Ovary (tissue), 10 donors: ENCODE measurements at places on chromosomes 12 and 14. TPM values are rescaled to one million over a fixed set of nuclear protein-coding genes. Genes with fewer than 3 reads are reported as not detected.
A peak's percentile ranks its signal among the peaks of the same experiment; 100 is the strongest.

DNA sequence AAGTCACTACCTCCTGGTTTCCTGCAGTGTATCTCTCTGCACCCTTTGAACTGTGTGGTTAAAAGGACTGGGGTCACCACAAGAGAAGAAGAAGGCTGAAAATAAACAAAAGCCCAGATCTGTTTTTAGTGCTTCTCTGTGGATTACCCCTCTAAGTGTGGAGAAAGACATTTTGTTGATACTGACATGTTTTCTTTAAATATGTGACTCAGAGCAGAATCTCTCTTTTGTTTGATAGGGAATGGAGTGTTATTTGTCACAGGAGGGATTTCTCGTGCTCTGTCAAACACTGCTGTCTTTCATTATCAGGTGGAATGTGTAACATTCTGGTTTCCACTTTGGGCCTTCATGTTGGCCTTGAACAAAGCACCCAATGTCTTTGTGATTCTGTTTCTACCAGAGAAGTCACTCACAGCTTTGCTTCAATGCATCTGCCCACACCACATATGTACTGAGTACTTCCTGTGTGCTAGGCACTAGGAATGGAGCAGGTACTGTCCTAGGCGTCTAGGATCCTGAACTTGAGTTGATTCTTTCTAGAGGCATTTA lies 82.1 kb downstream of the PLXNC1 start:
- no peak for DNase-seq
- no peak overlapping the region for H3K4me3 ChIP-seq
- no peaks in the 10 kb centered on the region for H3K36me3 ChIP-seq
- H3K27ac ChIP-seq = peak overlapping the region; percentile 22

DNA sequence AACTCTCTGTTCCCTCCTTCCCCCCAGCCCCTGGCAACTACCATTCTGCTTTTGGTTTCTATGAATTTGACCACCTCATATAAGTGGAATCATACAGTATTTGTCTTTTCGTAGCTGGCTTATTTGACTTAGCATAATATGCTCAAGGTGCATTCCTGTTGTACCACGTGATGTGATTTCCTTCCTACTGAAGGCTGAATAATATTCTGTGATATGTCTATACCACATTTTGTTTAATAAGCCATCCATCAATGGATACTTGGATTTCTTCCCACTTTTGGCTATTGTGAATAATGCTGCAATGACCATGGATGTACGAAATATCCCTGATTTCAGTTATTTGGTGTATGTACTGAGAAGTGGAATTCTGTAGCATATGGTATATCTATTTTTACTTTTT lies 16.3 kb downstream of the NDUFA9 start:
- no peak overlapping the region for H3K27ac ChIP-seq
- no peaks in the 10 kb centered on the region for H3K4me1 ChIP-seq
- no peaks in the 10 kb centered on the region for H3K27me3 ChIP-seq
- no peak for DNase-seq
- no peak overlapping the region for H3K4me3 ChIP-seq

GRCh38 chr14:32934881-32935633 lies 3.6 kb upstream of the NPAS3 start:
- no peak for DNase-seq
- no peaks in the 10 kb centered on the region for H3K27me3 ChIP-seq
- H3K4me1 ChIP-seq = peaks cover 8% of the 10 kb centered on the region

DNA sequence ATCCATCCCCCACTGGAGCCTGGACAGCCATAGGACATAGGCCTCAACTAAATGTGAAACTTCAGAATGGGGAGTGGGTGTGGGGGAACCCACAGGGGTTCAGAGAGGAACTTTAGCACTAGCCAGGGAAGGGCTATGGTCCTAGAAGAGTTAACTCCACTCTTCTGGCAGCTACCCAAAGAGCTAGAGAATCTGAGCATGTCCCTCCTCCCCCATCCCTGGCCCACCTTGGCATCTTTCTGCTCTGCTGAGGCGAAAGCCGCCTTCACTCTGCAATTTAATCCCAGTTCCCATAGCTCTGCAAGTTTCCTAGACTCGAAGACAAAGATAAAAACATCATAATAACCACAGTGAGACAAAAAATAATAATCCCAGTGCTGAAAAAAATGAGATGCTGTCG lies 214.7 kb upstream of the RTL1 start:
- no peaks in the 10 kb centered on the region for H3K27me3 ChIP-seq
- H3K4me1 ChIP-seq = no peaks in the 10 kb centered on the region
- H3K36me3 ChIP-seq = no peaks in the 10 kb centered on the region
- H3K4me3 ChIP-seq = no peak overlapping the region

DNA sequence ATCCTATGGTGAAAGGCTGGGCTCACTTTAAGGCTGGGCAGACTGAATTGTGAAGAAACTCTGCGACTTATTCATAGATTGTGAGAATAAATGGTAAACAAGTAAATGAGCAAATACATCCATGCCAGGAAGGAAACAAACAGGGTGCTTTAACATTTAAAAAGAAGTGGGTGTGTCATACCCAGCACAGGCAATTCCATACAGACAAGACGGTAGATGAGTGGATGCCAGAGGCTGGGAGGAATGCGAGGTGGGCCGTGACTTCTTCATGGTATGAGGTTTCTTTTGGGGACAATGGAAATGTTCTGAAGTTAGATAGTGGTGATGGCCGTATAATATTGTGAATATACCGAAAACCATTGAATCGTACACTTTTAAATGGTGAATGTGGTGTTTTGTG lies 49.8 kb upstream of the CDKN3 start:
- no peak for DNase-seq
- H3K27ac ChIP-seq = no peak overlapping the region
- no peaks in the 10 kb centered on the region for H3K36me3 ChIP-seq
- H3K4me1 ChIP-seq = peaks cover 4% of the 10 kb centered on the region
- no peaks in the 10 kb centered on the region for H3K27me3 ChIP-seq

DNA sequence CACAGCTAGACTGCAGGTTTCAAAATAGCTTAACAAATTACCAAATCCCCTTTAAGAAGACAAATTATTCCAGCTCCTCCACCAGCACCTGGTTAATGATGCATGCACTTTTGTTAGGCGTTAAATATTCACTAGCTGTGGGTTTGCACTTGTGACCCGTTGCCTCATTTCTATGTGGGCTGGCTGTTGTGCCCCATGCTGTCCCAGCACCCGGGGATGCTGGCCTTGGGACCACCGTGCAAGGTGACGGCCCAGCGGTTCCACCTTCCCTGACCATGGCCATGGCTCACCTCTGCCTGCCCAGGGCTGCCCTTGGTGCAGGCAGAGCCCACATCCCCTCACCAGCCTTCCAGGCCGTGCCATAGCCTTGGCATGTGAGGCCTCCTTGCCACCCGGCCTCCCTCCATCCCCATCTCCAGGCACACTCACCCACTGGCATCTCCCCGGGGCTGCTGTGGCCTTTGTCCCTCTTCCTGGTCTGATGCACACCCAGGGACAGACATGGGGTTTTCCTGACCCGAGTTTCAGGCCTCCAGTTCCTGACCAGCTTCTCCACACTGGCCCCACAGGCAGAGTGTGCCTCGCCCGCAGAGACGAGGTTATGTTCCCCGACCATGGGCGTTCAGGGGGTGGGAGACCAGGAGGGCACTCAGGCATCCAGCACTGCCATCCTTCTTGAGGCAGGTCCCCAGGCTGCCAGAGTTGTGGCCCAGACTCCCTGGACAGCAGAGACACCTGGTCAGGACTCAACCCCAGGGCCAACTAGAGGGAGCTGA lies 20.3 kb upstream of the C14orf180 start:
- H3K27ac ChIP-seq = no peak overlapping the region
- no peaks in the 10 kb centered on the region for H3K4me1 ChIP-seq
- no peaks in the 10 kb centered on the region for H3K36me3 ChIP-seq
- no peak for DNase-seq
- no peak overlapping the region for H3K4me3 ChIP-seq
- no peaks in the 10 kb centered on the region for H3K27me3 ChIP-seq

DNA sequence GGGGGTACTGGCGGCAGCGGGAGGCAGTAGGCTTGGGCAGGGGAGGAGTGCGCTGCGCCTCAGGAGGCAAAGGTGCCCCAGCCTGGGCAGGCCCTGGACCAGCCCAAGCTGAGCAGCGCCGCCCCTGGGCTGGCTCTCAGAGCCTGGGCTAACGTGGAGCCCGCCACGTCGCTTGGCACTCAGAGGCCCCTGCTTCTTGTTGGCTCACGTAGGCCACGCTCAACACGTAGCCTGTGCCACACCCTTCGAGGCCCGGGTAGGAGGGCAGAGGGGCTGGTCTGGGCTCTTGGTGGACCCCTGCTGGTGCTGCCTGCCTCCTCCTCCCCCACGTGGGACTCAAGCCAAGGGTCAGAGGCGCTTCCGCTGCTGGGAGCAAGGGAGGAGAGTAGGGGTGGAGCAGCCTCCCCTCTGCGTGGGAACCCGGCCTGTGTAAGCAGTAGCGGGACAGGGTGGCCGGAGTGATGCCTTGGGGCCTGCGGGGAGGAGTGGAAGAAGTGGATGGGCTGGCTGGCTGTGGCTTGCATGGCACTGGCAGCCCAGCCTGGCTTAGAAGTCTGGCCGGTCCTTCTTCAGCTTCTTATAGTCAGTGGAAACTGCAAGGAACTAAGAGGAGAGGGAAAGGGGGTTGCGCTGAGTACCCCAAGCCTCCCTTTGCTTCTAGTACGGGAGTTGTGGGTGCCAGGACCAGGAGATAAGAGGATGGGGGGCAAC lies 5.7 kb downstream of the SHMT2 start:
- H3K27ac ChIP-seq = no peak overlapping the region
- no peak overlapping the region for H3K4me3 ChIP-seq
- H3K4me1 ChIP-seq = peaks cover 12% of the 10 kb centered on the region
- no peaks in the 10 kb centered on the region for H3K27me3 ChIP-seq
- no peak for DNase-seq
- no peaks in the 10 kb centered on the region for H3K36me3 ChIP-seq

DNA sequence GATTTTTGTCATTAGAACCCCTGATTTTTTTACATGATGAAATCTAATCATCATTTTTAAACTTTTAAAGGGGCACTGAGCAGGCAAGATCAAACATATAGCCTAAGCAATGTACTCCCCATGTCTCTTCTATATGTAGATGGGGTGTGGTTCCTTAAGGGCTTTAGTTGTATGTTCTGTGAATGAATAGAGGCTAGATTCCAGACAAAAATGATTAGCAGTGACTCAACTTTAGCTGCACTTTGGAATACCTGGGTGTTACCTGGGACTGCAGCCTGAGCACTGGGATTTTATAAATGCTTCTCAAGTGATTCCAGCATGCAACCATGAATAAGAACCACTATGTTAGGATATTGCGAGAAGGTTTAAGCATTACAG lies 256.7 kb upstream of the PLEKHG7 start:
- no peaks in the 10 kb centered on the region for H3K27me3 ChIP-seq
- no peak overlapping the region for H3K4me3 ChIP-seq
- H3K36me3 ChIP-seq = no peaks in the 10 kb centered on the region
- no peak for DNase-seq
- H3K4me1 ChIP-seq = peaks cover 4% of the 10 kb centered on the region

DNA sequence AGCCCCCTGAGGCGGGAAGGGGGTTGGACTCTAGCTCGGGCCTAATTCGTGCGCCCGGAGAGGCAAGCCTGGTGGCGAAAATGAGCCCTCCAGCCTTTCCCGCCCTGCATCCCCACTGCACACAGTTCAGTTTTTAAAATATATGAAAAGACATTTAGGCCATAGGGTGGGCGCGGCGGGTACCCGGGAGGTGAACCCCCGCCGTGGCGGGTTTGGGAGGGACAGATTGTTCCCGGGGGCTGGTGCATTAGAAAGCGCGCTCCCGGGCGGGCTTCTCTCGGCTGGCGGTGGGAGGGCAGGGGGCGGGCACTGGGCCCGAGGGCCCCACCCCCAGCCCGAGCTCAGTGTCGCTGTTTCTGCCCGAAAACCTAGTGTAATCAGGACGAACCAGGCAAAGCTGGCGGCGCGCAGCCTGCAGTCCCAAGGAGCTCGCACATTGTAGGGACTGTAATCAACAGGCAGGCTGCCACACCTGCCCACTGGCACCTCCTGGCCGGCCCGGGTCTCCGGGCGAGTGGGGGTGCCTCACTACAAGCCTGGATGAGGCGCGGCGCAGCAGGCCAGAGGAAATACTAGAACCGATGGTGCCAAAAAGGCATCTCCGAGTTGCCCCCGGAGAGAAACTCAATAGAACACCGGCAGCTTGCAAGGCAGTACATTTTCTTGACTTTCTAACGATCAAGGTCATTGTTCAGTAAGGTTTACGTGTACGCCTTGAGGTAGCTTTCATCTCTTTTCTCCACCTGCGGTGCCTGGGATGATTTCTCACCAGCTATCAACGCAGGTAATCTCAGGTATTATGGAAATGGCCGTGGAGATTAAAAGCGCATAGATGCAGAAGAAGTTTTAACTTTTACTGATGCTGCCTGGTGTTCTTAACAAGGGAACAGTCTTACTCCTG lies 764 bp upstream of the SPTB start:
- DNase-seq = peak; percentile 15
- peak overlapping the region; percentile 37 for H3K4me3 ChIP-seq
- no peaks in the 10 kb centered on the region for H3K36me3 ChIP-seq
- H3K27ac ChIP-seq = no peak overlapping the region
- H3K27me3 ChIP-seq = no peaks in the 10 kb centered on the region

- no peak overlapping the region for H3K27ac ChIP-seq
- no peaks in the 10 kb centered on the region for H3K4me1 ChIP-seq
- H3K4me3 ChIP-seq = no peak overlapping the region
Measured at GRCh38 chr12:129245769-129246168, 392.5 kb downstream of the GLT1D1 start.

GRCh38 chr12:29547151-29547632 lies 49.7 kb upstream of the OVCH1 start:
- H3K27me3 ChIP-seq = no peaks in the 10 kb centered on the region
- H3K4me1 ChIP-seq = peaks cover 5% of the 10 kb centered on the region
- DNase-seq = no peak
- no peak overlapping the region for H3K27ac ChIP-seq

The HOXC9 gene
- total RNA-seq = not detected

The TRIAP1 gene
- 11.4 TPM for total RNA-seq

The PARP11 gene
- total RNA-seq = 20.0 TPM

The OTOGL gene
- 0.10 TPM for total RNA-seq
